ENCODE measurements at places on chromosomes 11 and 22.

DNA sequence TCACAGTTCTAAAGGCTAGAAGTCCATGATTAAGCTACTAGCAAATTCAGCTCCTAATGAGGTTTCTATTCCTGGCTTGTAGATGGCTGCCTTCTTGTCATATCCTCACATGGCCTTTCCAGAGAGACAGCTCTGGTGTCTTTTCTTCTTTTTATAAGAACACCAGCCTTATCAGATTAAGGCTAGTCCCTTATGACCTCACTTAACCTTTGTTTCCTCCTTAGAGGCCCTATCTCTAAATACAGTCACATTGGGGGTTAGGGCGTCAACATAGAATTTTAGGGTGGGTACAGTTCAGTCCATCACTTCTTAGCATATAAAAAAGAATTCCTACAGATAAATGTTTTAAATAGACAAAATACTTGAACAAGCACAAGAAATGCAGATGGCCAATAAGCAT is 18.2 kb upstream of the CLPB start:
- no peak for DNase-seq

- no peak for DNase-seq
These were observed 892 bp downstream of the GDPD5 start for GRCh38 chr11:75524665-75525432.

GRCh38 chr11:105923807-105924206 is 98.2 kb downstream of the MSANTD4 start:
- DNase-seq: no peak

DNA sequence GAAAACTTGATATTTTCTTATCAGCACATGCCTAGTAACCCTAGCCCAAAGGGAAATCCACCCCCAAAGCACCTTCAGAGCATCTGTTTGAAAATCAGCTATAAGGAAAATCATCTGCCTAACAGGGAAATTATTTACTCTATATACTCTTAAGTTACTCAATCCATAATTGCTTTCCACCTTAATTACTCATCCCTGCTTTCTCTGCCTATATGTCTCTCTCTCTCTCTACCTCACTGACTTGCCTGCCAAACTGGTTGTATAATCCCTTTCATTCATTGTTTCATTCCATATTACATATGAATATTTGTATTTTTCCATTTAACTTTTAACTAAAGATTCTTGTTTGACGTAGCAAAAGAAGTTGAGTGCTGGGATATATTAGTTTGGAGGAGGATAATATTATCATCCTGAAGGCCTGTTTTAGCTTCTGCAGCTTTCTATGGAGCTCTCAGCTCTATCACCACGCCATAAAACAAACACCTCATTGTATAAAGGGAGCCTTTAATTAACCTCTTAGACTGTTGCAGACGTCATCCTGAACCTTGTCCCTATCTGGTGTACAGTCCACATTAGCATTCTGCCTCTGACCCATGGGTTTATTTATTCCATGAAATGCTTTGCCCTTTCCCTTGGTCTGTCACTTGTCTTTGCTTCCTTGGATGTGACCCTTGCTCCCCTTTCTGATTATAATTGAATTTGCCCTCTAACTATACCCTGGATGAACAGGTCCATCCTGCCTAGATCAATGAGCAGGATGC is 98.9 kb downstream of the INSC start:
- DNase-seq: no peak

- DNase-seq: no peak
These were observed 15.0 kb upstream of the CYB5R2 start for GRCh38 chr11:7688238-7688826.

DNA sequence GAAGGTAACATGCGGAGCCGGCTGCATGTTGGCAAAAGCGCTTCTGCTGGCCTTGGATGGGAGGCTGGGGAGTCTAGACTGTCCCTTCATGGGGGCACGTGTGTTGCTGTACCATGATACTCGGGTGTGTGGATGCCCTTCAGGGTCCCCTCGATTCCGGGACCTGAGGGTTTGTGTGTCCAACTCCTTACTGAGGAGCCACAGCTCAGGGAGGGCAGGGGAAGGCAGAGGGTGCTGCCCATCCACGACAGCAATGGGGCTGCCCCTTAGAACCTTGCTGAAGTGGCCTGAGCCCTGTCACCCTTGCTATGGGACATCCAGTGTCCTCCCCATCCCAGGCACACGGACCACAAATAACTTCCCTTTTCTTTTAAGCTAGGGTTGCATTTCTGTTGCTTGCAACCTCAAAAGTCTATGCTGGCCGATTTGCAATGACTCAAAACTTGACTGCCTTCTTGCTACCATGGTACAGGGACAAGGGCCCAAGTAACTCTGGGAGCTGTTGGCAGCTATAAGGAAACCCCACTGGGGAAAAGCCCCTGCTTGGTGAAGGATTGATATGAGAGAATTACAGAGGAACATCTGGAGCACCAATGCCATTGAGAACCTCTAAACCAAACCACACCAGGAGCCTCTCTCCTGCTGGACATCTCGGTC is 43.8 kb downstream of the RTL6 start:
- DNase-seq: no peak

DNA sequence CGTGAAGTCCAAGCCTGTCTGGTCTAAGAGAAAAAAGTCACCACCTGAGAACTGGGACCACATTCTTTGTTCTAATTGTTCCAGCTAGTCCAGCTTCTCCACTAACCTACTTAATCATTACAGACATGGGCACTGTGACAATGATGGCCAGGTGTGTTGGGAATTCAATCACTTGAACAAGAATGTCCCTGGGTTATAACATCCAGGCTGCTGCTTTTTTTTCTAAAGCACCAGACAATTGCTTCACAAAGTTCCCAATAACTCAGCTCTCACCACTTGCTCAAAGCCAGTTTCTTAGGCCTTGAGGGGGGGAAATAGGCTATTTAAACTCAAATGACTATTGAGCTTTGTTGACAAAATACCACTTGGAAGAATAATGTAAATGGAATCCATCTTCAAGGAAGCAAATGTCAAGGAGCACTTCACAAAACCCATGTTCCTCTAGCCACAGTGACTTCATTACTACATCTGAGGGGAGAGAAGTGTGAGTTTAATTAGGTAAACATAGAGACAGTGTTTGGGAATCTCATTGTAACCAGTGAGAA is 80.3 kb downstream of the ME3 start:
- DNase-seq: no peak

GRCh38 chr11:95279921-95280868 is 49.2 kb upstream of the SESN3 start:
- DNase-seq: no peak

GRCh38 chr22:49063545-49063890 is 764.2 kb downstream of the BRD1 start:
- DNase-seq: no peak

GRCh38 chr22:24355574-24355973 is 71.8 kb upstream of the ADORA2A start:
- no peak for DNase-seq

DNA sequence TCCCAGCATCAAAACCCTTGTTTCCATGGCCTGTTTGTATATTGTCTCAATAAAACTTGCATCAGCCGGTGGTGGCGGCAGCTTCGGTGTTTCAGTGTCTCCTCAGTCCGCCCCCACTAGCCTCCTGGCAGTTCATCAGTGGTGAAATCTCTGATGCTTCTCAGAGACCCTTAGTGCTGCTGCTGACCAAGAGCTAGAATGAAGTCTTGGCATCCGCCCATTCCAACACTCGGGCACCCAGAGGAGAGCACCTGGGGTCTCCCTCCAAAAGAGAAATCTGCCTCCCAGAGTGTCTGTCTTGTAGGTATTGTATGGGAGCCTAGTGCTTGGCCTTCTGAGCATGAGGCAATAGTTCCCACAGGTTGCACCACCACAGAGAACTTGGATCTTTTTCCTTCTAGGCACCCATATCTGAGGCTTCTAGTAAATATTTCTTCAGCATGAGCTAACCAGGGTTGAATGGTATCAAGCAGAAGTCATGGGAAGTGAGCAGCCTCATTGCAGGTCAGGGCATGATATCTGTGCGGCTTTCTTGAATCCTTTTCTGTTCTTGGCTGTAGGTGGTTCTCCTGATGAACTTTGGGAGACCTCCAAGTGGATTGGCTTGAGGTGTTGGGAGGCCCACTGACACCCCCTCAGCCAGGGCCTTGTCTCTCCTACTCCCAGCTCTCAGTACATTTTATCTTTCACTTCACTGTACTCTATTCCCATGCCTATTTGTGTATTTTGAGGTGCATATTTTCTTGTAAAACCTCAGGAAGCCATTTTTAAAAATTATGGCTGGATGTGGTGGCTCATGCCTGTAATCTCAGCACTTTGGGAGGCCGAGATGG is 13.2 kb upstream of the AIFM3 start:
- DNase-seq: no peak

Data from NCI-H2081 treated with DMSO at 0.1 percent for 48 hours (cell line).